ENCODE measurements at places on chromosomes 5 and 9.

DNA sequence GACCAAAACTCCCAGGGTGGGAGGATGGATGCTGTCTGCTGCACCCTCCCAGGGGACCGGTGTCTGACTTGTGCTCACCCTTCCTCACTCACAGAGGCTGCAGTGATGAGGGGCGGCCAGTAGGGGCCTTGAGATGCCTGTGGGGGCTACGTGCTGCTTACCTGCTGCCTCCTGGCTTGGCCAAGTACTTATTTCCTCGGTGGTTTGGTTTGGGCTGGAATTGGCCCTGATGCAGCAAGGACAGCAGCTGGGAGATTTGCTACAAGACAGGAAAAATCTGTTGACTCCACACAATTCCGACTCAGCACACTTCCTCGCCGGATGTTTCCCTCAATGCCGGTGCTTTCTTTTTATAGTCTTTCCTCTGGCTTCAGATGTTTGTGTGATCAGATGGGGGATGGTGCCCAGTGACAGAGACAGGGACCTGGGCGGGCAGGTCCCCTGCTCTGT is 6.6 kb downstream of the PCDH12 start:
- peak; percentile 28 for DNase-seq

GRCh38 chr5:168011096-168011495 is 280.3 kb upstream of the WWC1 start:
- no peak for DNase-seq

- no peak for DNase-seq
Observed at GRCh38 chr9:89515416-89515815, 17.5 kb upstream of the SEMA4D start.

- DNase-seq: peak; percentile 3
Observed at GRCh38 chr5:112419164-112419985, at the start of gene EPB41L4A. Gene EPB41L4A (minus strand): TSS chr5:112419277. CDS start chr5:112419039, 238 bp downstream.

GRCh38 chr5:71587766-71588532 is 809 bp downstream of the MCCC2 start:
- DNase-seq: peak; percentile 20

DNA sequence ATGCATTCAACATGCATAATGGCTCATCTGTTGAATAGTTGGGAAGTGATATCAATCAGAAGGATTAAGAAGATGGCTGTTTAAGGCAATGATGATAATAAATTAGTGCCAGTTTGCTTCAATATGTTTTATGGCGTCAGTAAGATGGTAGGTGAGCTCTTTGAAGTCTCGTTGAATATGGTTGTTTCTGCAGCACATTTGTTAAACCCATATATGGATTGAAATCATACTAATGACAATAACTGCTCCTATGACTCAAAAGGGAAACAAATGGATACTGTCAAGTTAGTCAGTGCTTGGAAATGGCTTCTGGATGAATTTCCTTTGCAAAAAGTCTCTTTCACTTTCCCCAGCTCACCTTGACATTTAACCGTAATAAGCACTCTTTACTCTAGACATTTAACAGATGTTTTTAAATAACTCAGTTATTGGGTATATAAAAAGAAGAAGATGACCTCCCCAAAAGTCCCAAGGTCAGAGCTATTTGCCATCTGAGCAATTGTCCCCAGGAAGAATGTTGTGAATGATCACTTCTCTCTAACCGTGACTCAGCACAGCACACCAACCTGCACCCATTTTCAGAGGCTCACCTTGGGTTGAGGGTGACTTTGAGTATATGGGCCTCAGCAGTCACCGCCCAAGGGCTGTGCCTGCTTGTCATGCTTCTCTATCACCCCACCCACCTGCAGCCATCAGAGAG is 133.4 kb downstream of the GRIA1 start:
- DNase-seq: no peak

- no peak for DNase-seq
Observed at GRCh38 chr9:21165516-21165915, 944 bp downstream of the IFNA21 start.

- DNase-seq: no peak
Observed at GRCh38 chr5:160903551-160903950, 51.5 kb upstream of the ATP10B start.

GRCh38 chr9:115118879-115119218 is 892 bp upstream of the TNC start:
- no peak for DNase-seq

GRCh38 chr5:3116366-3116765 is 364.9 kb upstream of the IRX2 start:
- DNase-seq: no peak

All from activated CD4-positive, alpha-beta T cell treated with anti-CD3 and anti-CD28 coated beads, Interleukin-2, amount 50 U/mL, for 48 hours (primary cell).